NCI-H748 treated with DMSO at 0.1 percent for 48 hours (cell line): ENCODE measurements at places on chromosomes 4 and X.

DNA sequence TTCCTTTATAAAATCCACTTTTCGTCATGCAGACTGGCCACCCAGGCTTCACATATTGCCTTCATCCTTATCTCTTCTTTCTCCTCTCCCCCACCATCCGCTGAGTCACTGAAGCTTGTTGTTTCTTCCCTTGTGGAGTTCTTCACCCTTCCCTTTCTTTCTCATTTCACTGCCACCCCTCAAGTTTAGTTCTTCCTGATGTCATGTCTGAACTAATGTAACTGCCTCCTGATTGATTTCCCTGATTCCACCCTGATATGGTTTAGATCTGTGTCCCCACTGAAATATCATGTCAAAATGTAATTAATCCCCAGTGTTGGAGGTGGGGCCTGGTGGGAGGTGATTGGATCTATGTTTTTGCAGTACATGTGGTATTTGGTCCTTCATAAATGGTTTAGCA lies 151.4 kb downstream of the CPEB2 start:
- DNase-seq = no peak

DNA sequence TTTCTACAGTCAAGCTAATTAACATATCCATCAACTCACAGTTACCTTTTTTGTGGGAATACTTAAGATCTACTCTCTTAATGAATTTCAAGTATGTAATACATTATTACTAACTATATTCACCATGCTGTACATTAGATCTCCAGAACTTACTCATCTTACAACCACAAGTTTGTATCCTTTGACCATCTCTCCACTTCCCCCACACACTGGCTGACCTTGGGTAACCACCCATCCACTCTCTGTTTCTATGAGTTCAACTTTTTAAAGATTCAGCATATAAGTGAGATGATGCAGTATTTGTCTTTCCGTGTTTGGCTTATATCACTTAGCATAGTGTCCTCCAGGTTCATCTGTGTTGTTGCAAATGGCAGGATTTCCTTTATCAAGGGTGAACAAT lies 30.5 kb upstream of the MAGED1 start:
- DNase-seq = no peak

DNA sequence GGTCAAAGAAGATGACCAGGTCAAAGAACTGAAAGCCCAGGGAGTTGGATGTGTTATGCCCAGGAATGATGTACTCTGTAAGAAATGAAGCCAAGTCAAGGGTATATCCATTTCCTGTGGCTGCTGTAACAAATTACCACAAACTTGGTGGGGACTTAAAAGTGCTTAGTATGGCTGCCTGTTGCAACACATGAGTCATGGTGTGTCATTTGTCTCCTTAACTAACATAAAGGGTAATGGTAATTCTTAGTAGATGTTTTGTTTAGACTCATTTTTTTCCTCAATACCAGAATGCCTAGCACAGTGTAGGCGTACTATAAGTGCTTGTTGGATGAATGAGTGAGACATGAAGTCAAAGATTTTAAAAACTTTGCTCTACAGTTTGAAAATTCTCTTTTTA lies 45.7 kb downstream of the SYTL5 start:
- no peak for DNase-seq

DNA sequence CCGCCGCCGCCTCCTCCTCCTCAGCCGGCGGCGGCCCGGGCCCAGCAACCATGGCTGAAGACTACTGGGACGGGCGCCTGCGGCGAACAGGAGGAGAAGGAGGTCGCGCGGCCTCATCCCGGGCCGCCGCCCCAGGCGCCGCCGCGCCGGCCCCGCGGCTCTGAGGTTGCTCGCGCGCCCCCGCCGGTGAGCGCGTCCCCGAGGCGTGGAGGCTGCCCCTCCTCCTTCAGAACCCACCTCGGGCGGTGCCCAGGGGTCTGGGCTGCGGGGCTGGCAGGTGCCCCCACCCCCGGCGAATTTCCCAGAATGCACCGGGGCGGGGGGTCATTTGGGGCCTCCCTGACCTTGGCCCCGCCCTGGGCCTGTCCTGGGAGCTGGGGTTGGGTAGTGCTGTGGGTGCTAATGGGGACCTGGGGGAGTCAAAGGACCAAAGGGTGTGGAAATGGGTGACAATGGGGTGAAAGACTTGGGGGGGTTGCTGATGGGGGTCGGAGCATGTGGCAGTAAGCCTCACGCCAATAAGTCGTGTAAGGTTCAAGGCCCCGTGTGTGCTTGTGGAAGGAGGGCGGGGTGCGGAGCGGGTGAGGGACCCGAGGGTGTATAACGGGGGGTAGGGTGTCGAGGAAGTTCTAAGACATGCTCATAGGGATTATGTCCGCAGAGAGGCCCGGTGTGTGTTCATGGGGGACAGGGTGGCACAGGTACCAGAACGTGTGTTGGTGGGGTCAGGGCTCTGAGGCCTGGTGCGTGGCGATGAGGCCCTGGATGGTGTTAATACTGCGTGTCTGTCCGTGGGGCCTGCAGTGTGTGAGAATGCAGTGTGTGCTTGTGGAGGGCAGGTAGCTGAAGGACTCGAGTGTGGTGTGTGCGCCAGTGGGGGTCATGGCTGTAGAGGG lies 687 bp downstream of the CDK16 start:
- no peak for DNase-seq

GRCh38 chrX:145923376-145923775 lies 105.7 kb downstream of the SLITRK2 start:
- no peak for DNase-seq
